ENCODE measurements at places on chromosomes 13 and 19. TPM values are rescaled to one million over a fixed set of nuclear protein-coding genes. Genes with fewer than 3 reads are reported as not detected.
A peak's percentile ranks its signal among the peaks of the same experiment; 100 is the strongest.

GRCh38 chr13:62483774-62484173, 1068.1 kb upstream of the PCDH20 start:
- ATAC-seq, result no peak

GRCh38 chr13:41408746-41409145, 48.6 kb upstream of the RGCC start:
- ATAC-seq, result no peak

GRCh38 chr19:708154-709143, at the start of gene PALM:
PALM (plus strand) TSS chr19:708935; CDS start chr19:709147, 212 bp downstream.
- ATAC-seq, result no peak

DNA sequence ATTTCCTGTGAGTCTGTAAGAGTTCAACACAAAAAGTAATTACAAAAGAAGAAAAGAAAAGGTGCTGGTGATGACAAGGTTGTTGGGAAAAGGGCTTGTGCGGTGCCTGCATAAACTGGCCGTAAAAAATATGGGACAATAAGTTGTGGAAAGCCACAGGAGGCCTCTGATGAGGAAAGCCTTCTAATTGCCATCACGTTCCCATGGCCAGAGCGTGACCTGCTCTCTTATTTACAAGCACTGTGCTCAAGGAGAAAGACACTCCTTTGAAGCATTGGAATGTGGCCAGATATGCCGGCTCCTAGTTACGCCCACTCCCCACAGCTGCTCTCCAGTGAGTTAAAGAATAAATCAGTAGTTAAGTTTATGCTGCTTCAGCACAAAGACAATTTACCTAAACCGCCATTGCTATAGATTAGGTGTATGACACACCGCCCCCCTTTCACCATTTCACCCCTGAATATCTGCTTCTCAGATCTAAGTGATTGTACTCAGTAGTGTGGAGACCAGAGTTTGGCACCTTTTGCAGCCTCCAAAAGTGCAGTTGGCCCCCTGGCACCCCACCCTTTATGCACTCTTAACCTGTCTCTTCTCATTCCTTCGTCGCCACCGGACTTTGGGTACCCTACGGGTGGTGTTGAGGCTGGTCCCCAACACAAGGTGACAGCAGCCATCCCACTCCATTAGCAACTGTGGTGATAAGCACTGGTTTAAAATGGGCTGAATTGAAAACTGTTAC, 8.1 kb upstream of the PGLYRP1 start:
- no peak for ATAC-seq

DNA sequence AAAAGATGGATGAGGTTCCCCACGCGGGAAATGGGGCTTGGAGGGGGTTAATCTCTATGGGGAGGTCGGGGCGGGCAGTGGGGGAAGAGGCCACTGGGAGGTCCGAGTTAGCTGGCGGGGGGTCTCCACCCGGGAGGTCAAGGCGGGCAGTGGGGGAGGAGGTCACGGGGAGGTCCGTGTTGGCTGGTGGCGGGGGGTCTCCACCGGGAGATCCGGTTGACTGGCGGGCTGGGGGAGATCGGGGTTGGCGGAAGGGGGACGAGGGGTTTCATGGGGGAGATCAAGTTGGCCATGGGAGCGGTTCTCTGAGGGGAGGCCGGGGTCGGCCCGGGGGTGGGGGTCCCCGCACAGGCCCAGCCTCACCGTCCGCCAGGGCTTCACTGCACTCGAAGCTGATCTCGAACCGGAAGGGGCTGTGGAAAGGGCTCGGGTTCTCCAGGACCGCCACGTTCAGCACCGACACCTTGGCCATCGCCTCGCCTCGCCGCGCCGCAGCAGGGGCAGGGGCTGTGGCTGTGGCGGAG, 342 bp downstream of the ASF1B start:
- no peak for ATAC-seq

DNA sequence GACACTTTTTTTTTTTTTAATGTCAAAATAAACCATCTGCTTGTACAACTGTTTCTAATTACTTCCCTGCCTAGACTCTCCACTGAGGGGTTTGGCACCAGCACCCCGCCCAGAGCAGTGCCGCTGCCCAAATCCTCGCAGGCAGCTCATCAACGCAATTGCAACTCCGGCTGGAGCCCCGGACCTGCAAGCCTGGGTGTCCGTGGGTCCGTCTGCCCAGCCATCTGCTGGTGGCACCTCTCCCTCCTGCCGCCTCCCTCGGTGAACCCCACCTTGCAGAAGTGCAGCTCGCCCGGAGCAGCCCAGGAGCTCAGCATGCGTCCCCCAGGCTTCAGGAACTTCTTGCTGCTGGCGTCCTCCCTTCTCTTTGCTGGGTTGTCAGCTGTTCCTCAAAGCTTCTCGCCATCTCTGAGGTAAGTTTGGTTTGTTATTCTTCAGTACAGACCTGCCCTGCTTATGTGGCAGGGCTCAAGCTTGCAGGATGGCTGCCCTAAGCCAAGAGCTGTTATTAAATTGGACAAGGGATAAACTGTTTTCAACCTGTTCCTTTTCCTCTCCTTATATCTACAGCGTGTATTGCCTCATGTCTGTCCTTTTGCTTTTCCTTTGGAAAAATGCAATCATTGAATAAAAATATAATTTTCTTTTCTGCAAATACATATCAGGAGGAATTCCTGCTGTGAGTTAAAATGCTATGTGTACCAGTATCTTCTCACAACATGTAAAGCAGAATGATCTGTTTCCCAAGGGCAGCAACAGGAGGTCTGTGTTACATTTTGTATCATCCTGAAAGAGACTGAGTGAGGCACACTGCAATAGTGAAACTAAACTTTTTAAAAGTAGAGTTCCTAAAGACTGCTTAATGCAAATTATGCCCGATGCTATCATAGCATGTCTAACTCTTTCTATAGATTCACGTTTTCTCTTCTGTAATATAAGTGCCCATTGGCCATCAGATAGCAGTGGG, at the start of gene ITGBL1:
TSS of gene ITGBL1 (plus strand) at position 157 of the 967 bp plus-strand sequence. CDS start at position 316, 159 bp downstream.
- no peak for ATAC-seq

GRCh38 chr19:48624791-48625723, 5.8 kb downstream of the SPHK2 start:
- no peak for ATAC-seq

- no peak for ATAC-seq
Observed at GRCh38 chr13:98441056-98441676, 135.7 kb downstream of the STK24 start.

DNA sequence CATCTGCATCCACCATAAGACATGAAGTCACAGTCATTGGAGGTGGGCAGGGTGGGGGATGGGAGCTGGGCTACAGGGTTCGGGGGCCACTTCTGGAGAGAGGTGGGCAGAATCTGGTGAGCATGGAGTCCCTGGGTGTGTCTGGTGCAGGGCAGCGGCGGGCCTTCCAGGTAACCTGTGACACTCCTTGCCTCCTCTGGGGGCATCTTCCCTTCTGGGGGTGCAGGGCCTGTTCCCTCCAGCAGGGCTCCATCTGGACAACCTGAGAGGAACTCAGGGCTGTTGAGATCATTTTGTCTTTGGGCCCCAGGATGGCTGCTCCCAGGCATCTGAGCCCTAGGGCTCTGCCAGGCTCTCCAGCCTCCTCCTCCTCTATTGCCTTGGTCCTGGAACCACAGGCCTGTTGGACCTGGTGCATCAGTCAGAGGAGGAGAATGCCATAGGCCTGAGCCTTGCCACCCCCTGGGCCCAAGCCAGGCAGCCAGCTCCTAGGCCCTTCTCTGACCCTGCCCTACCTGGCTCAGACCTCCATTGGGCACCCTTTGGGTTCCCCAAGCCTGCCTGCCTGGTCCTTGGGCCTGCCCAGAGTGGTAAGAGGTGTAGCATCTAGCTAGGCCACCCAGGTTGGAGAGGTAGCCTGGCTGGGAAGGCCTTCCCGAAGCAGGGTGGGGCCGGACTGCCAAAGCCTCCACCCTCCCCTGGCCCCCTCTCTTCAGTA, 13.4 kb downstream of the LYL1 start:
- no peak for ATAC-seq

- no peak for ATAC-seq
Observed at GRCh38 chr19:30091456-30091855, 149.4 kb downstream of the URI1 start.

DNA sequence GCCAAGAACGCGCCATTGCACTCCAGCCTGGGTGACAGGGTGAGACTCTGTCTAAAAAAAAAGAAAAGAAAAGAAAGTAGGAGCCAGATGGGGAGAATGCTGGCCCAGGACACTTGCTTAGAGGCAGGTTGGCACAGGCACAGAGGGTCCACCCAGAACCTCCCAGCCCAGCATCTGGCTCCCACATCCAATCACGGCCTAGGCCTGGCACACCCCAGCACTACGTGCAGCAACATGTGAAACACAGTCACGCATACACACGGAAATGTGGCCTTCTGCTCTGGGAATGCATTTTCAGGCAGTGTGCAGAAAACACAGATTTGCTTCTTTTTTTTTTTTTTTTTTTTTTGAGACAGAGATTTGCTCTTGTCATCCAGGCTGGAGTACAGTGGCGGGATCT, 20.9 kb upstream of the FOSB start:
- peak; percentile 66 for ATAC-seq

DNA sequence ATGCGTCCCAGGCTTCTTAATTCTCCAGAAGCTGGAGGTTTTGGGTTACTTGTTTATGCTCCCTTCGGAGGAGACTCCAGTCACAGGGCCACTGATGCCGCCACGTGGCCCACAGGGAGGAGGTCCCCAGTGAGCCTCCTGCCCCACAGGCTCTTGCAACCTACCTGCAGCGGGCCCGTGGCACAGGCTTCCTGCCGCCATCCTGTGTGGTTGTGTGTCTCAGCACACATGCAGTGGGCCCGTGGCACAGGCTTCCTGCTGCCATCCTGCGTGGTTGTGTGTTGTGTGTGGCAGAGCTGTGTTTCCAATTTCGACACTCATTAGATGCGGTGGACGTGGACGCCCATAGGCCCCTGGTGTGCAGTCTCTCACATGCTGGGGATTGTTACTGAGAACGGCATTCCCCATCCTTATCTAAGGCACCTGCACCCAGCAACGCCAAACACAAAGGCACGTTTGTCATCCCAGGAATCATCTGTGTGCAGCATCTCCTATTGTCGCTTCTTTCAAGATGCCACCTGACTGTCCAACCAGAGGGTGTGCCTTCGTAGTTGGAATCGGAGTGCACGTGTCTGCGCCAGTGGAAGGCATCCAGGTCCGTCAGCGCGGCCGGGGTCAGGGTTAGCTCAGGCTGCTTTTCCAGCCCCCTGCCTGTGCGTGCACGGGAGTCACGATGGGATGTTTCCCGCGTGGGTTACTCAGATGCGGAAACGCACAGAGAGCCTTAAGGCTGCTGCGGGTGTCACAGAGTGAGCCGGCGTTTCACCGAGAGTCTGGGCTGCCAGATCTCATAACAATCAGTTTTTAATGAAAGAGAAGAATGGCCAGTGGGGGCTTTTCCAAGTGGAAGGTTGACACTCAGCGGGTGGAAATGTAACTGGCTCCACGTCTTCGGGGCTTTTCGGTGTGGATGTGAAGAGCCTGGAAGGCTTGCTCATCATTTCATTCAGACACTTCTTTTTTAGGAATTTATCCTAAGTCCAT, 119.8 kb downstream of the ATP11A start:
- no peak for ATAC-seq

- ATAC-seq, result no peak
Observed at GRCh38 chr13:106416645-106417044, 118.8 kb downstream of the EFNB2 start.

- ATAC-seq, result no peak
Observed at GRCh38 chr13:40940841-40941240, 78.3 kb downstream of the ELF1 start.

- ATAC-seq, result no peak
Observed at GRCh38 chr19:21626924-21627697, 121.7 kb downstream of the ZNF429 start.

DNA sequence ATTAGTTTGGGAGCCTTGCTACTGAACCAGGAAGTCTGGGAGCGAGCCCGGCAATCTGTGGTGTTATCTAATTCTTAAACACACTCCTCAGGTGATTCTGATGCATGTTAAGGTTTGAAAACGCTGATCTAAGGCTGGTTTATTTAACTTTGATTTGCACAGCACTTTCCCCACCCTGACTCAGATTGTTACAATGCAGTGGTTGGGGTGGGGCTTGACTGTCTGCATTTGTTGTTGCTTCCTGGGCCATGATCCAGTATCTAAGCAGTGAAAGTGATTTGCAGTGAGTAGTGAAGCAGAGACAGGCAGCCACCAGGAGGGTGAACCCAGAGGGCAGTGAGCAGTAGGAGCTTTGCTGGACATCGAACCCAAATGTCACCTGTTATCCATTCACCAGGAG, 81.6 kb upstream of the ARGLU1 start:
- peak; percentile 89 for ATAC-seq

GRCh38 chr13:32432856-32433255, 4.9 kb upstream of the N4BP2L1 start:
- ATAC-seq, result peak; percentile 90

GRCh38 chr19:45495178-45495577, 1.7 kb downstream of the RTN2 start:
- no peak for ATAC-seq

- ATAC-seq, result no peak
Observed at GRCh38 chr13:98069985-98070384, 72.9 kb upstream of the FARP1 start.

The TSHZ3 gene
- 1.6 TPM for total RNA-seq

The IRS2 gene
- 1.6 TPM for total RNA-seq

The VSTM2B gene
- not detected for total RNA-seq

The SOX1 gene
- not detected for total RNA-seq

The NAPA gene
- total RNA-seq, result 96.2 TPM

The SIGLEC6 gene
- total RNA-seq, result 0.44 TPM

The ZFP30 gene
- total RNA-seq, result 3.9 TPM

The JAK3 gene
- total RNA-seq, result 2.0 TPM

All from esophagus mucosa (tissue), 1 donor.